ENCODE measurements at places on chromosomes 13 and 19.

GRCh38 chr19:16444269-16444600 is 27.5 kb downstream of the EPS15L1 start:
- no peak for DNase-seq

DNA sequence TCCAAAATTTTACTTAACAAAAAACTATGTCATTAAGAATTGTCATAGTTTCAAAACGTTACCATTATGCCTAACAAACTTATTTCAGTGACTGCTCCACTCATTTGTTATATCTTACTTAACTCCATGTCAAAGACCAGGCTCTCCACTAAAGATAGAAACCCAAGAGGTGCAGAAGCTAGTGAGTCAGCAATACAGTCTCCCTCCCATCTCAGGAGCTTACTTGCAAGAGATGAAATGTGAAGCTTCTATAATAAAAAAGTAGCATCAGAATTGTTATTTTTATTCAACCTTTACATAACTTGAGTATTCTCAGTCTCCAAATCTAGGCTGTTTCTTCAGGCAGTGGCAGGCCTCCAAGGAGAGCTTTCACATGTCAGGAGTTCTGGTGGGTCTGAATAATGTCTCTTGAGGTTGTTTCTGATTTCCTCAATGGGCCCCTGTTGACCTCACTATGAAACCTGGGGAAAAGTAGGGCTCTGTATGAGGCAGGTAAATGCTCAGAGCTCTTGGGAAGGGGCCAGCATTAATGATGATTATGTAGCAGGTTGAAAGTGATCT is 242.0 kb downstream of the NDFIP2 start:
- DNase-seq: no peak

- no peak for DNase-seq
These were observed 63.4 kb upstream of the LRCH1 start for GRCh38 chr13:46489586-46490023.

GRCh38 chr13:81393721-81394120 is 1052.8 kb upstream of the SPRY2 start:
- DNase-seq: no peak

- no peak for DNase-seq
These were observed 574 bp upstream of the GPX4 start for GRCh38 chr19:1103132-1103707.
